ENCODE measurements at places on chromosomes 12 and 14.

DNA sequence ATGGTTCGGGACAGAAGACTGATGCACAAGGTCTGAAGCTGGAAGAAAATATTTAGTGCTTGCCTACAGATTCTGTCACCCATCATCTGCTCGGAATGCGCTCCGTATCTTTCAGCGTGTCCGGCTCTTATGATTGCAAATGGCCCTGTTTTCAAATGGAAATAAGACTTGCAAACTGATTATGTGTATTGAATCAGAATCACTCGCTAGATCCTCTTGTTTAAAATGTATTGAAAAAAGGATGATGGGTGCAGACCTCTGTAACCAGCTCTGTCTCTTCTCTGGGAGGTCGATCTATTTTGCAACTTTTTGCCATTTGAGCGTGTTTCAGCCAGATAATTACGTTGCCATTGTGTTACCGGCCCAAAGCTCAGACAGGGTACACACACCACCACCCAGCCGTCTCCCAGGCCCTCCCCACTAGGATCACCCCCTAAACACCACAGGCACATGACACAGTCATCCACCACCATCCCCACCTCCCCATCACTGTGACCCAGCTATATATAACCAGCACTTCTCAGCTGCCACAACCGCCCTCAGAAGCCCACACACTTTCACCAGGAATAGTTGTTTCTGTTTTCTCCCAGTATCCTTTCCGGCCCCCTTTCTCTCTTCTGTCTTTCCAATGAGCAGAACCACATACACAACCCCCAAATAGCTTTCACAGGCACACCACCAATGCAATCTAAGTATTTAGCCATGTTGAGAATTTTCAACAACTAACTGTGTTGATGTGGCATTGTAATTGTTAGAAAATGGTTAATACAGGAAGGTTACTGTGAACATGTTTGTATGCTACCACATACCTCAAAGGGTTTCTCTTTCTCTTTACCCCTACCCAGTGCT, 10.7 kb downstream of the NKX2-1 start:
- DNase-seq: no peak

DNA sequence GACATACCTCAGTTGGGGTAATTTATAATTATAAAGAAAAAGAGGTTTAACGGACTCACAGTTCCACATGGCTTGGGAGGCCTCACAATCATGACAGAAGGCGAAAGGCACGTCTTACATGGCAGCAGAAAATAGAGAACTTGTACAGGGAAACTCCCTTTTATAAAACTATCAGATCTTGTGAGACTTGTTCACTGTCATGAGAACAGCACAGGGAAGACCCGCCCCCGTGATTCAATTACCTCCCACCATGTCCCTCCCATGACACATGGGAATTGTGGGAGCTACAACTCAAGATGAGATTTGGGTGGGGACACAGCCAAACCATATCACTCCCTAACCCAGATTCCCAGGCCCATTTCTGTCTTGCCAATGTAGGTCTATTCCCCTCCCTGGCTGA, 22.1 kb downstream of the MYO1H start:
- DNase-seq: no peak

- no peak for DNase-seq
These were observed 1.6 kb upstream of the ARID4A start for GRCh38 chr14:58296726-58297125.

- no peak for DNase-seq
These were observed 7.0 kb upstream of the ANO2 start for GRCh38 chr12:5952031-5952430.

GRCh38 chr14:42734041-42734440, 1127.4 kb downstream of the LRFN5 start:
- no peak for DNase-seq

All from NCI-H446 (cell line).